ENCODE measurements at places on chromosomes 1 and 21.
A peak's percentile ranks its signal among the peaks of the same experiment; 100 is the strongest.

DNA sequence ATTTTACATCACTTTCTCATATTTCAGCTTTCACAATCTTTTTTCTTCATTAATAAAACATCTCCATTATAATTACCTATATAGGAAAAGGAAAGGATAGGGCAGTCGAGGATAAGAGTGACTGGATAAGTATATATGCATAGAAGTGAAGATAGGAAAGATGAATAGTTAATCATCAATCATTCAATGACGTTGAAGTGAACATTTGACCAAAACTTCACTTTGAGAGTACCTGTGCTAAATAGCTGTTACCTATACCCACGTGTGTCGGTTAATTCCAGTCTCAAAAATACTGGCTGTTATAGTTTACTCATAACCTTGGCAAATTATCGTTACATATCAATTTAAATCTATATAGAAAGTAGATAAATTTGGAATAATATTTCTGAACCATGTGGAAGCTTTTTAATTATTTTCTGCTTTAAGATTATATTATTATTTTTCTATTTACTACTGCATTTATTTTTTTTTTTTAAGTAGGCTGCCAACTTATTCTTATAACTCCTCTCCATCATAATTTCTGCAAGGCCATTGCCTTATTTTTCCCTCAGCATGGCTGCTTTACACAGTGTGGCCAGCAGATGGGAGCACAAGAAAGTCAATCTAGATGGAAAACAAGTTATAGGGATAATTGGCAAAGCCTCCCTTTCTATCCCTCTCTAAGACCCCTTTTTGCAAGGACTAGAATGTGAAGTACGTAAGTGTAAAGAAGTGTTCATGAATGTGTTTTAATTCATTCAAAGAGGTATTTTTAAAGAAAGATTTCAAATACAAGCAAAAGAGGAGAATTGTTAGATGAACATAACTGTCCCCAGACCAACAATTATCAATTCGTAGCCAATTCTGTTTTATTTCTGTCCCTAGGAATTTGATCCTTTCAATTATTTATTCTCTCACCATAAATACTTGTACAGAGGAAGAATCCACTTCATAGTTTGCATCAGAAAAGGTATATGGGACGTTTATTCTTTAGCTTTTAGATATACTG, 290.4 kb downstream of the KCNT2 start:
- DNase-seq: no peak

GRCh38 chr1:201542309-201543035, 3.5 kb downstream of the NAV1 start:
- DNase-seq: no peak

DNA sequence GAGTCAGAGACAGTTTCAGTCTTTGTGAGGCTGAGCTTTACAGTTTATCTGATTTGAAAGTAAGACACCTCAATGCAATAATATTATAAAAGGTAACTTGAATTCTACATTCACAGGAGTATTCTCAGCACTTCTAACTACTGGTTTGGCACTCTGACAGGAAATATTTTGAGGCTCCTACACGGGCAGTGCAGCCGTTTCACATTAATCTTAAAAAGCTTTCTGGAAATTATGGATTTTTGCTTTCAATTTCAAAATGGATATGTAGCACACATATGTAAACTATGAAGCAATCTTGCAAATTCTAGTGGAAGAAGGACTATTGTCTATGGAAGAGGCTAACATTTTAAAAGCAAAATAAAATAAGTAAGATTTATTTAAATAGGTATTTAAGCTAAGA, 262.9 kb upstream of the SNX7 start:
- DNase-seq: no peak

GRCh38 chr1:117118137-117118536, 3.4 kb downstream of the TRIM45 start:
- no peak for DNase-seq

DNA sequence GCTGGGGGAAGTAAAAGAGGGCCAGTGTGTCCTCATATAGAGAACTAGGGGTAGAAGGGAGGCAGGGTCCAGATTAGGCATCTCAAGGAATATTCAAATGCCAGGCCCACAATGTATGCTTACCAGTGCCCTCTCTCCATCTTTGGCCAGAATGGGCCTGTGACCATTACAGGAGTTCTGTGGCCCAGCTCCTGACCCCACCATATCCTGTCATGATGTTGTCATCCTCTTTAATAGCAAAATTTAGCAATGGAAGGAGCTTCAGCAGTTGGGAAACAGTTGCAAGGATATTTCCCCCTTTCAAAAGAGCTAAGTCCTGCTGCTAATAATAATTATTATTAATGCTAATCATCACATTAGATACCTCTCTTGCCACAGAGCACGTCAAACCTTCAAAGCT, 49.3 kb upstream of the JUN start:
- no peak for DNase-seq

GRCh38 chr1:171188388-171189266, 3.5 kb downstream of the FMO2 start:
- DNase-seq: peak; percentile 6

DNA sequence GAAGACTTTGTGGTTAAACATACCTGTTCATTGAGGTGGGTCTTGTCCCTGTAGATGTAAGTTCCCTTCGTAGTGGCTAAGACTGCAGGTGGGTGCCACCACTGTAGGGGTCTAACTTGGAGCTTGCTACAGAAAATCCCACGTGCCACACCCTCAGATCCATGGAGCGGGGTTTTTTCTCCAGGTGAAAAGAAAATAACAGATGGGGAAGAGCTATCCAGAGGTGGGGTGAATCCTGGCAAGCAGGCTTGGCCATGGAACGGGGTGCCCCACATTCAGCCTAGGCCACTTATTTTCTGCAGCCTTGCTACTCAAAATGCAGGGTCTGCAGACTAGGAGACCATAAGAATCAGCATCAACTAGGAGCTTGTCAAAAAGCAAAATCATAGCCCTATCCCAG, 24.0 kb downstream of the EXOC8 start:
- DNase-seq: no peak

- DNase-seq: no peak
Measured at GRCh38 chr1:114173680-114174079, 20.0 kb upstream of the SYT6 start.

GRCh38 chr1:50959303-50959912, 659 bp downstream of the FAF1 start:
- no peak for DNase-seq

- no peak for DNase-seq
Measured at GRCh38 chr1:58841455-58841854, 57.6 kb upstream of the JUN start.

GRCh38 chr1:55034476-55035133, 4.7 kb upstream of the PCSK9 start:
- no peak for DNase-seq

GRCh38 chr1:159804924-159805323, 2.8 kb downstream of the FCRL6 start:
- no peak for DNase-seq

GRCh38 chr1:45848714-45849113, 45.3 kb downstream of the MAST2 start:
- DNase-seq: no peak

DNA sequence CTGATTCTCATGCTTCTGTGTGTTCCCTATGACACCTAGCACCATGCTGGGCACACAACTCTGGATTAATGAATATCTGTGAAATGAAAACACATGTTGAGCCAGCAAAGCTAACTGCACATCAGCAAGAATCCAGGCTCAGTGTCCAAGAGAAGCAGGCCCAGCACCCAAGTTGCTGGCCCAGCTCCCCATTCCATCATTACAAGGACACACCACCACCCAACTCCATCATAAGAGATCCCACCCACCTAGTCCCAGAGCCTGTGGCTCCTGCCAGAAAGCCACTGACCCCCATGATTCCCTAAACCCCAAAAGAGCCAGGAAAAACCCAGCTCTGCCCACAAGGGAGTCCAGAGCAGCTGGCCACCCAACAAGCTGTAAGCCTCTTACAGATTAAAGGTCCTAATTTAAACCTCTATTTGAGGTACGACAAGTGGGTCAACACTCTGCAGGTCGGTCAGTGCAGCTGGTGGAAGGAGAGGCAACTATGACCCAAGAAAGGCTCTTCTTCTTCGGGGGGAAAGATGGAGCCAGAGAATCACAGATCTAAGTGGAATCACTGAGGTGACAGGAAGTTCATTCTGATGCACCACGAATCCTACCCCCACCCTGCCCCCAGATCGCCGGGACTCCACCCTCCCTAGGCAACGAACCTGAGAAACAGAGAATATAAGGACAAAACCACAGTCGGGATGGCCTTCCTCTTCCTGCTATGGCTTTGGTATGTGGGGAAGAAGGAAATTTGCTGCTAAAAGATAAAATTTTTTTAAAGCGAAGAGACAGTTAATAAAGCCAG, 58.2 kb downstream of the CD34 start:
- DNase-seq: no peak

GRCh38 chr1:222123111-222123510, 381.2 kb upstream of the DUSP10 start:
- DNase-seq: no peak

DNA sequence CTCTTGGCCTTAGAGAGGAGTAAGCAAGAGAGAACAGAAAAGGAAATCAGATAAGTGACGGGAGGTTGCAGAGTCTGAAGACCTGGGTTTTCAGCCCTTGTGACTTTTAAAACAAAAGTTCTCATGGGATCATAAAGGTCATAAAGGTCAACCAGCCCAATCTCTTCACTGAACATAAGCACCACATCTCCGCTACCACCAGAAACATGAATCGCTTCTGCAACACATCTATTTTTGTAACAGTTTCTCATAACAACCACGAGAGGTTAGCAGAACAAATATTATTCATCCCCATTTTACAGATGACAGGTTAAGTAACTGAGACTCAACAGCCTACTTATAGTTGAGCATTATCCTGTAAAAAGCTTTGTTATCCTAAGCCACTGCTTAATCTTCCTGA, 5.9 kb downstream of the TRAPPC3 start:
- DNase-seq: no peak

- no peak for DNase-seq
Measured at GRCh38 chr21:15333951-15334350, 269.2 kb upstream of the NRIP1 start.

- DNase-seq: no peak
Measured at GRCh38 chr1:12275370-12275769, 45.5 kb downstream of the VPS13D start.

GRCh38 chr1:226061068-226061840, 1.3 kb upstream of the H3-3A start:
- DNase-seq: no peak

DNA sequence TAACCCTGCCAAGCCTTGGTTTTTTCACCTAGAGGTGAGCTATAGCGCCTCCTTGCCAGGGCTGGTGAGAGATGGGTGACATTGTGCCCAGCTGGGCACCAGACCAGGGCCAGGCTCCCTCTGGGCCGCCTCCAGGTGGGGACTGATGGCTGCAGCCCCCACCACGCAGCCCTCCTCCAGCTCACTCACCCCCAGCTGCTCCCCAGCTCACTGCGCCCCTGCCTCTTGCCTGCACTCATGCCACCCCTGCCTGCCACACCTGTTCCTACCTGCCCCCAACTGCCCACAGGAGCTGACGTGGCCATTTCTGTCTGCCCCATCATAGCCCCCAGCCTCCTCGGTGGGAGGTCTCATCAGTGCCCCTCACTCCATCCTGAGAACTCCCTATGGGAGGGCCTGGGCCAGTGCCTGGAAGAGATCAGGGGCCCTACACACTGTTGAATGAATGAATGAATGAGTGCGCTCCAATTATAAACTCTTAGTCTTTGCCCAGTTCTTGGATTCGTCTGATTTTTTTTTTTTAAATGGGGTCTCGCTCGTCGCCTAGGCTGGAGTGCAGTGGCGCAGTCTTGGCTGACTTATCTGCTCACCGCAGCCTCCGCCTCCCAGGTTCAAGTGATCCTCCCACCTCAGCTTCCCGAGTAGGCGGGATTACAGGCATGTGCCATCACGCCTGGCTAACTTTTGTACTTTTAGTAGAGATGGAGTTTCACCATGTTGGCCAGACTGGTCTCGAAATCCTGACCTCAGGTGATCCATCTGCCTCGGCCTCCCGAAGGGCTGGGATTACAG, 26.4 kb upstream of the VPS13D start:
- no peak for DNase-seq

GRCh38 chr21:44799646-44800045, 2.0 kb downstream of the UBE2G2 start:
- DNase-seq: no peak

GRCh38 chr21:45267390-45267760, 20.3 kb downstream of the POFUT2 start:
- DNase-seq: no peak

DNA sequence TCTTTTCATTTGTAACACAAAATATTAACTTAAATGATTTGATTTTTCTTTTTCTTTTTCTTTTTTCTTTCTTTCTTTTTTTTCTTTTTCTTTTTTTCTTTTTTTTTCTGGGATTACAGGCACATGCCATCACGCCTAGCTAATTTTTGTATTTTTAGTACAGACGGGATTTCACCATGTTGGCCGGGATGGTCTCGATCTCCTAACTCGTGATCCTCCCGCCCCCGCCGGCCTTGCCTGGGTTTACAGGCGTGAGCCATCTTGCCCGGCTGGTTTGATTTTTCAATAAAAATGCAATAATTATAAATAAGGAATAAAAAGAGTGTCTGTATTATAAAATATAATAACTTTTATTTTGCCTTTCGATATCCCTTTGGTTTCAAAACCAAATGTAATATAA, 146.7 kb upstream of the RGS18 start:
- DNase-seq: no peak

- no peak for DNase-seq
Measured at GRCh38 chr1:12184008-12184681, 17.4 kb downstream of the TNFRSF1B start.

DNA sequence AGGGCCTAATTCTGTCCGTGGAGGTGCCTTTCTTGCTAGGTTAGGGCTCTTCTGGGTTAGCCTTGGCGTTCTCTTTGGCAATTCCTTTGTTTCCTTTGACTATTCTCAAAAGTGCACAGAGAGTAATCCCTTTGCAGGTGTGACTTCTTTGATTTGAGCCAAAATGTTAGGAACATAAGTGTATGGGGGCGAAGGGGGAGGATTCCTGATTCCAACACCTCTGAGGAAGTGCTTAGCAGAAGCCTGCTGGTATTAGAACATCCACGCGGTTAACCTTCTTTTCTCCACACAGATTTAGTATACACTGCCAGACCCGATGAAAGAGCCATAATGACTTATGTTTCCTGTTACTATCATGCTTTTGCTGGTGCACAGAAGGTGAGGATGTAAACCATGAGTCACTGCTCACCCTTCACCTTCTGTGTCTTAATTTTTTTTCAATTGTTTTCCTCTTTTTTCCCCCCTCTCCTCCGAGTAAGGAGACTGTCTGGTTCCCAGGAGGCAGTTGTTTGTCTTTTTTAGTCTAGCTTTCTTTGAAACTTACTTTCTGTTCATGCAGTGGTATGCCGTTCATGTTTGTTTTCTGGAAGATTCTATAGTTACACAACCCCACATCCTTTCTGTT, 48.0 kb downstream of the ACTN2 start:
- DNase-seq: no peak

DNA sequence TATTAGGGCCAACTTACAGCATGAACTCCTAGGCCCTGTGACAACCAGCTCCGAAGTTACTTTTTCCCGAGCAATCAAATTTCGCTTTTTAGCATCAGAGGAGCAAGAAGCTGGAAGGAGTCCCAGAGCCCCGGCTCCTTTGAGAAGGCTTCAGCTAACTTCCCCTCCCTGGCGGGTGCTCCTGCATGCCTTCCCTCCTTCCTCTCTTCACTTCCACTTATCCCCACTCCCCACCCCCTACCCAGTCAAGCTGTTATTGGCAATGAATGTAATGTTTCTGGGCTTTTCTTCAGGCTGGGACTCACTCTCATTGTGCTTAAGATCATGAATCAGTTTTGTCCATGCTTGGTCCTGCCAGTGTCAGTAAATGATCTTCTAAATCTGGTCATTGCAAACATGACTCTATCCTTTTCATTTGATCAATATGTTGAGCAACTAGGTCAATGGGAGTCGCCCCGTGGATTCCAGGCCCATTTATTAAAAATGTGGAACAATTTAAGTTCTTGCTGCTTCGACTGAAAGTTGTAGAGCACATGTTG, 94.5 kb upstream of the TSPAN2 start:
- DNase-seq: no peak
